GM03348 (cell line): ENCODE measurements at places on chromosomes 1 and 21.

DNA sequence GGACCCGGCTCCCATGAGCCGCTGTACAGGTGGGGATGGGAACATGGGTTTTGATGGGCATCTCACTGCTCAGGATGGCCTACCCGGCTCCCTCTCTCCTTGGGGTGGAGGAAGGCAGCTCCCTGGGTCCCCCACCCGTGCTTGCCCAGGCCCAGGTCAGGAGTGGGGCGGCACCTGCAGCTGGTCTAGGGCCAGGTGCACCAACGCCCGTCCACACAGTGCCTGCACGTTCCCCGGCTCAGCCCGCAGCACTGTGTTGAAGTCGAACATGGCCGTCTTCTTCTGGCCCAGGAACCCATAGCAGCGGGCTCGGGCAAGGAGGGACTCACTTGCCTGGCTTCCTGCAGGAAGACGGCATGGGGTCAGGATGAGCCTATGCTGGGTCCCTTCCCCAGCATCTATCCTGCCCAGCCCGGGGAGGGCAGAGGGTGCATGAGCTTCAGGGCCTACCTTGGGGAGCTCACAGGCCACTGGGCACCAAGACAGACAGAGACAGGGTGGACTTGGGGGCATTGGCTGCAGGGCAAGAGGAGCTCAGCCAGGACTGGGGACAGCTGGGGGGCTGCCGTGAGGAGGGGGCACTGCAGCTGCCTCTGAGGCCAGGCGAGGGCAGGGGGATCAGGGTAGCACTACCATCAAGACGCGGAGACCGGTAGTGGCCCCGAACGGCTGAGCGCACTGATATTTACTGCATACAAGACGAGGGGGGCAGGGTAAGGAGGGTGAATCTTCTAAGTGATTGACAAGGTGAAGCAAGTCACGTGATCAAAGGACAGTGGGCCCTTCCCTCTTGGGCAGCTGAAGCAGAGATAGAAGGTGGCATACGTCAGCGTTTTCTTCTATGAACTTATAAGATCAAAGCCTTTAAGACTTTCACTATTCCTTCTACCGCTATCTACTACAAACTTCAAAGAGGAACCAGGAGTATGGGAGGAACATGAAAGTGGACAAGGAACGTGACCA lies 17.8 kb downstream of the TTC34 start:
- DNase-seq = no peak

GRCh38 chr1:112026016-112026415 lies 36.5 kb upstream of the KCND3 start:
- no peak for DNase-seq

DNA sequence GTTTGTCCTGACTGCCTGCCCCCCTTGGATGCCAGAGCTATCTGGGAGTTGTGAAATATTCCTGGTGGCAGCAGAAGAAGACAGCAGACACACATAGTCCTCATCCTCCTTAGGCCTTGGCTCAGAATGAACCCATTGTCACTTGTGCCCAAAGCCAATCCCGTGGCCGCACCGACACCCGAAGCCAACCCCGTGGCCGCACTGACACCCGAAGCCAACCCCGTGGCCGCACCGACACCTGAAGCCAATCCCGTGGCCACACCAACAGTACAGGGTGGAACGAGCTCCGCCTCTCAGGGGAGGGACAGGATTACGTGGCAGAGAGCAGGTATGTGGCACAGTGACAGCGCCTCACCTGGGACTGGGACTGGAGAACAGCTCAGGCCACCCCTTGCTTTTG lies 186.7 kb downstream of the PRDM16 start:
- no peak for DNase-seq

DNA sequence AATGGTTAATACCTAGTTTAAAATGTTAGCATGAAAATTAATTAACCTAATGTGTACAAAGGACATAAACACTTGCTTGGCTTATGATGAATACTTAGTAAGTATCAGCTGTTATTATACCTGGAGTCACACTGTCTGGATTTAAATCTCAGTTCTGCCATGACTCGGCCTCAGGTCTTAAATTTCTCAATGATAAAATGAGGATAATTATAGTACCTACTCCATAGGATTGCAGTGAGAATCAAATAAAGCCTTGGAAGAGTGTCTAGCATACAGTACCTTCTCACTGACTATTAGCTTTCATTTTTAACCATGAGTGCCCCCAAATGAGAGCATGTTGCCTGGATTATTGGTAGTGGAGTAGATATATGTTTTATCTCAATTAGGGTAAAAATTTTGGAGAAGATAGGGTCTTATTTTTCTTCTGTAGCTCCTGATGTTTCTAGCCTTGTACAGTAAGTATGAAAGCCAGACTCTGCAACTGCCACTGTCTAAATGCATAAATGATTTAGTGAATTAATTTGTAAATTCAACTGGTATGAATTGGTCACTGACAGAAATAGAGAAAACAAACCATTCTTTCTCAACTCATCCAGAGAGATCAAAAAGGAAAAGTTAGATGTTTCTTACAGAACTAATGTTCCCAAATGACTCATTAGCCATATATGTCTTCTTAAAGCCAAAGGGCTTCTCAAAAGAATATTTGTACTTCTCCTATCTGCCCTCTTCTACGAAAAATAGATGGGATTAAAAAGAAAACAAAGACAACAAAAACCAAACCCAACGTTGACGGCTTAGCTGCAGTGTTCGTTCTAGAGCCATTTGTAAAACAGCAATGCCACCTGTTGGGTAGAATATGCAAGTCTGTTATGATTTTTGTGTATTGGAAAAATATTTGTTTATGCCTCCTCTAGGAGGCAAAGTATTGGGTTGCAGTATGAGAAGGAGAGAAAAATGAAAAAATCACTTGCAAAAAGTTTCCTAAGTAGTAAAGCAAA lies 53.8 kb upstream of the MROH9 start:
- DNase-seq = peak; percentile 17

GRCh38 chr1:22704440-22705067 lies 6.1 kb upstream of the EPHB2 start:
- DNase-seq = peak; percentile 93

- no peak for DNase-seq
Observed at GRCh38 chr1:160665330-160666078, 18.7 kb upstream of the SLAMF1 start.

DNA sequence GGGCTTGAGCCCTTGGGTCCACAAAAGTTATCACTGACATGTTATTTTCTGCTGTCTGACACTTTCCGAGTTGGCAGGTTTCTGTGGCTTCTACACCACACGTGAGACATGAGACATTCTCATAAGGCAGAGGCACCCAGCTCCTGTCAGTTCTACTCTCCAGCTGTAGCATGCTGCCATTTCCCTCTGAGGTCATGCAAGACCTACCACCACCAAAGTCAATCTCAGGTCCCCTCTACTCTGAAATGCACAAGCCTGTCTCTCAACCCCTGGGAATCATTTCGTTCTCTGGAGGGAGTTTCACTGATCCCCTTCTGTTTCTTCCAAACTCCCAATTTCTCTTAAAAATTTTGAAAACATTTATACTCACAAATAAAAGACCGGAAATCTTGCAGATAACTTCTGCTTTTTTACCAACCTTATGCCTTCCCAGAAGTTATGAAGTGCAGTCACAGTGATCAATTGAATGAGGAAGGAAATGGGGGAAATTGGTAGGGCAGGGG lies 39.5 kb upstream of the CR2 start:
- no peak for DNase-seq

DNA sequence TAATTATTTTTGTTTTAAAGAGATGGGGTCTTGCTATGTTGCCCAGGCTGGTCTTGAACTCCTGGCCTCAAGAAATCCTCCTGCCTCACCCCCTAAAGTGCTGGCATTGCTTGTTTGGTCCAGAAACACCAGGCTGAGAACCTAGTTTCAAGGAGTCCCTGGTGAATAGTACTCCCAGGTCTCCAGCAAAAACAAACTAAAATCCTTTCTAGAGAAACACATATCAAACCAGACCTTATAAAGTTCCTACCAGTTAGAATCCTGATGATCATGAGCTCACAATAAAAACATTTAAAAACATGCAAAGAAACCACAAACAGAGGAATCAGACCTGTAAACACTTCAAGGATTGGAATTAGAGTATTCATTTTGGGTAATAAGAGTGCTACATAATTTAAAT lies 34.4 kb upstream of the PADI1 start:
- DNase-seq = peak; percentile 61

DNA sequence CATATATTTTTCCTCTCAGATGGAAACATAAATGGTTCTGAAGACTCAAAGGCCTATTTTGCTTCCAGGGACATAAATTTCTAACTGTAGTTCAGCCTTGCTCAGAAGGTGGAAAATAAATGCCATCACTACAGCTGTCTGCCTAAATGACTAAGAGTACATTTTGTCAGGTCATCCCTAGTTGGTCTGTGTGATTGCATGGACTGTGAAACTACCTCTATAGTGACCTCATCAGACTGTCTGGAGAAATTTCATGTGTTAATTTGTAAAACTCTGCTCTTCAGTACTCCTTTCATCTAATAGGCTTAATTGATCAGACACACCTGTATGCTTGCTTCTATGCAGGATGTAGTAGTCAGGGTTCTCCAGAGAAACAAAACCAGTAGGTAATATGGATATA lies 886.9 kb downstream of the AMY1C start:
- no peak for DNase-seq

- DNase-seq = no peak
Observed at GRCh38 chr1:204649721-204650521, 35.6 kb downstream of the LRRN2 start.

GRCh38 chr1:224786533-224787250 lies 142.8 kb upstream of the DNAH14 start:
- DNase-seq = no peak

DNA sequence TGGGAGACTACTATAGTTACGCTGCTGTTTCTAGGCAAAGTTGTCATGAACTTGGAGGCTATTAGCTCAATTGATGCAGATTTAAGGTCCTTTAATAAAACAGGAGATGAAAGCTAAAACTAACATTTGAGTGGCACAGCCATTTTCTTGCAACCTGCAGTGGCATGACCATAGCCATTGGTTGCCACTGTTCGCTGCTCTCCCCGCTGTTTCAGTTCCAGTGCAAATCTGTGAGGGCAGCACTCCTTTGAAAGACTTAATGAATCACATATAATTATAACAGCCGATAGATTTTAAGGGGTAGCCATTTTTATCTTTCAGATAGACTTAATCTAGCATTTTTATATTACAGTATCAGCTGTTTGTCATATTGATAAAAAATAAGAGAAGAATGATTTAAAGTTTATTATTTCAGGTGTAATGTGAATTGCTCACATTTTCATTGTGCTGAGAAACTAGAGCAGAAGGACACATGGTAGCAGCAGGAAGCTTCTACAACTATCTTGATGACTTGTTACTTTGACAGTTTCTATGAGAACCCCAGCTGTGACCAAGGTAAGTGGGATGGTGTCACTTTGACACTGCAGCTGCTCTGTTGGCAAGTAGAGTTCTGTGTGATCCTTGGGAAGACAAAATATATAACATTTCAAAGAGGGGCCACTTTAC lies 203.7 kb downstream of the PLA2G4A start:
- DNase-seq = no peak

GRCh38 chr21:28540514-28540913 lies 452.2 kb downstream of the LTN1 start:
- DNase-seq = peak; percentile 21

DNA sequence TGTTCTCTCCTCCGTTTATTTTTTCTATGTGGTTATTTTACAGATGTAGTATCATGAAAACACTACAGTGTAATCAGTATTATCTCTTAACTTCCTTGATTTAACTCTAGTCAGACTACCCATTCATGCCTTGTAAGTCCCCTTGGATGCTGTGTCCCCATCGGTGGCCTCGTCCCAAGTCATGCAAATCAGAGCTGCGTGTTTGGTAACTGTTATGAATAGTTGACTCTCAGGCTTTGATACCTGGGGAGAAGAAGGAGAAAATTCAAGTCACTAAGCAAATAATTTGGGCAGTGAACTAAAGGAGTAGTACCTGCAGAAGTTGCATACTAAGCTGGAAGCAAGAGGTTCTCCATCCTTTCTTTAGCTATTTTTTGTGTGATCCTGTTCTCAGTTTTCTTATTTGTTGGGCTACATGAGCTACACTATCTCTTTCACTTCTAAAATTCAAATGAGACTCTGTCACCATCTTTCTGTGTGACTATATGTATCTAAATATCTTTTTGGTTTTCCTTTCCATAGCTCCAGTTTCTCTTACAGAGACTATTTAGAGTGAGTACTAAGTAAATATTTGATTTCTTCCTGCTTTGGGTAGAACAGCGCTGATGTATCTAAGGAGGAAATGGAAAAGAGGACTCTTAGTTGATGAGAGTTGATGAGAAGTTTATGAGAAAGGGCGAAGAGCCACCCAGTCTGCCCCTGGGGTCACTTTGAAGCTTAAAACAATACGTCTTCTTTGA lies 50.9 kb downstream of the VANGL2 start:
- no peak for DNase-seq

GRCh38 chr1:97379387-97380075 lies 541.3 kb downstream of the DPYD start:
- peak; percentile 86 for DNase-seq

GRCh38 chr1:50967416-50968157 lies 2.5 kb upstream of the CDKN2C start:
- peak; percentile 33 for DNase-seq

GRCh38 chr1:226976276-226976977 lies 36.3 kb downstream of the COQ8A start:
- DNase-seq = no peak

GRCh38 chr1:177383715-177384114 lies 213.0 kb downstream of the BRINP2 start:
- no peak for DNase-seq

DNA sequence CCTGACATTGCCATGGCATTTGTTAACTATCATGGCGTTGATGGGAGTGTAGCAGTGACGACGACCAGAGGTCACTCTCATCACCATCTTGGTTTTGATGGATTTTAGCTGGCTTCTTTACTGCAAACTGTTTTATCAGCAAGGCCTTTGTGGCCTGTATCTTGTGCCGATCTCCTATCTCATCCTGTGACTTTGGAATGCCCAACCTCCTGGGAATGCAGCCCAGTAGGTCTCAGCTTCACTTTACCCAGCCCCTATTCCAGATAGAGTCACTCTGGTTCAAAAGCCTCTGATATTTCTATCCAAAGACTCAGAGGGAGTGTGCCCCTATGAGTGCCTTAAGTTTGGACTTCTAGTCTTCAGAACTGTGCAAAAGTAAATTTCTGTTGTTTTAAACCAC lies 130.1 kb downstream of the ADAMTS1 start:
- DNase-seq = no peak

DNA sequence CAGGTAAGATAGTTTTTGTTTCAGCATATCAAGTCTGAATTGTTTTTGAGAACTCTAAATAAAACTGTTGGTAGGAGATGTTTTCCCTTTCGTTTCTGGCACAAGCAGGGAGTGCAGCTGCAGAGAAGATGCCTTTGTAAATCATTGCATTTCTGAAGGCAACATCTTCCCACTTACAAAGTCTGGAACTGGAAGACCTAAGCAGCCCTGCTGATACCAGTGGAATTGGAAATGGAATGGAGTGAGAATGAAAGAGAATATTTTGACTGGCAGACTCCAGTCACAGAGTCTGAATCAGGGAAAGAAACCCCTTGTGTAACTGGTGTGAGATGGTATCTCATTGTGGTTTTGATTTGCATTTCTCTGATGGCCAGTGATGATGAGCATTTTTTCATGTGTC lies 815.6 kb downstream of the LTN1 start:
- DNase-seq = peak; percentile 4

GRCh38 chr1:149967646-149968045 lies 31.0 kb upstream of the MTMR11 start:
- no peak for DNase-seq

GRCh38 chr1:76048219-76048618 lies 26.3 kb upstream of the ST6GALNAC3 start:
- no peak for DNase-seq
